H1 (cell line): ENCODE measurements at places on chromosomes 4 and X. TPM values are rescaled to one million over a fixed set of nuclear protein-coding genes. Genes with fewer than 3 reads are reported as not detected.

The HMGB3 gene
- total RNA-seq, result 340 and 346 TPM in 2 replicates

The CT45A10 gene
- not detected in 2 replicates for total RNA-seq

The APBB2 gene
- 59.4 and 64.0 TPM in 2 replicates for total RNA-seq

The FGFBP1 gene
- 0.20 and 0.38 TPM in 2 replicates for total RNA-seq

The C4orf54 gene
- total RNA-seq, result not detected in 2 replicates

The SEPTIN11 gene
- total RNA-seq, result 105 and 110 TPM in 2 replicates

The FRAS1 gene
- 106 and 109 TPM in 2 replicates for total RNA-seq

The SYP gene
- 10.2 and 10.8 TPM in 2 replicates for total RNA-seq

The CT83 gene
- total RNA-seq, result not detected in 2 replicates

The TMPRSS11F gene
- total RNA-seq, result not detected in 2 replicates

The BANK1 gene
- 0.69 and 0.93 TPM in 2 replicates for total RNA-seq

The NAP1L2 gene
- total RNA-seq, result 15.8 and 17.0 TPM in 2 replicates

The ZDHHC15 gene
- 2.8 and 3.5 TPM in 2 replicates for total RNA-seq

The CSAG2 gene
- total RNA-seq, result not detected in 2 replicates

The GAB1 gene
- total RNA-seq, result 19.1 and 21.3 TPM in 2 replicates

The SSX1 gene
- total RNA-seq, result not detected in 2 replicates

The SHOX gene
- total RNA-seq, result 0.15 TPM in 1 of 2 replicates, not detected in the other

The FAM47A gene
- total RNA-seq, result not detected in 2 replicates

The ANKRD37 gene
- total RNA-seq, result 2.8 TPM in 2 replicates

The TMPRSS11D gene
- total RNA-seq, result not detected in 2 replicates
